NCI-H1694 (cell line): ENCODE measurements at places on chromosomes 13 and 19.

GRCh38 chr13:80109303-80109702 is 231.6 kb downstream of the SPRY2 start:
- no peak for DNase-seq

DNA sequence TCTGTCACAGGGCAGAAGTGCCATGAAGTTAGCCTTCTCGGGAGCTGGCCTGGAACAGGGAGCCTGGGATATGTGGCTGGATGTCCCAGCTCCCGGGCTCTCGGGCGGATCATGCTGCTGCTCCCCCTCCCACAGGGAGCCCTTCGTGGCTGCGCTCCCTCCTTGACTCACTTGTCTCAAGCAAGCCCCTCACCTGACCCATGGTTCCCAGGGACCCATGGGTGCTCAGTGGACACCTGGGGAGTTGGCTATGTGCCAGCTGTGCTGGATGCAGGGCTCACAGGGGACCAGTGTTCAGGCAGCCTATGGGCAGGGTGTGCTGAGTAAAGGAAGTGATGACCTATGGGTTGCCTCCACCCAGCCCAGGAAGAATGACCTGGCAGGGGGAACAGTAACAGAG is 213.1 kb upstream of the SGCG start:
- DNase-seq, result no peak

GRCh38 chr19:7456964-7457541 is 31.8 kb downstream of the PEX11G start:
- no peak for DNase-seq

- no peak for DNase-seq
Measured at GRCh38 chr13:31919971-31920726, 111.4 kb upstream of the FRY start.

GRCh38 chr19:45507872-45508416 is 665 bp downstream of the VASP start:
- no peak for DNase-seq
